ENCODE measurements at places on chromosomes 1 and 21.

GRCh38 chr1:246418565-246419312 lies 88.3 kb downstream of the SMYD3 start:
- DNase-seq, result no peak

GRCh38 chr1:244735404-244735803 lies 82.5 kb downstream of the DESI2 start:
- DNase-seq, result no peak

DNA sequence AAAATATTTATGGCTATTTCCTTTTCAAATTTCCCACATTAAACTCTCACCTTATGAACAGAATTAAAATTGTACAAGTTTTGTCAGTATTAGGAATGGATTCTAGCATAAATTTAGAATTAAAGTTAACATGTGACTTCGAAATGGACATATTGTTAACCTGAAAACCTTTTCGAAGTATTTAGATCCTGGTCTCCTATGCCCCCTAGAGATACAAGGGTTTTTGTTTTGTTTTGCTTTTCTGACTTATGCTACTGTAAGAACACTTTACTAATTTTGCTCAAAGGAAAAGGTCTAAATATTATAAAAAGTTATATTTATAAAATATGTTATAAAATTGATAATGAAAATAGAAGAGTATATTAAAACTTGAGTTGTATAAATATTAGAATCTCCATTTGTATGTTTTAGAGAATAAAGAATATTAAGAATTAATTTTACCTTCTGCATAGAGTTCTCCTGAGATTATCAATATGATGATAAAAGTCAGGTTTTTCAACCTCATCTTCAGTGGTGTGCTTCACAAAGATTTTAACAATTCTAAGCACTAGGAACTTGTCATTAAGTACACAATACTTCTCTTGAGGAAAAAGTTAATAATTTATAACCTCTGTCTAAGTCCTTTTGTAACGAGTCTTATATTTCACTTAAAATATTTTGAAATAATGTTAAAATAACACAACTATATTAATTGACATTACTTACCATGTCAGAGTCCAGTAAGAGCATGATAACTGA lies at the start of gene F13B:
TSS of gene F13B (minus strand) at position 542 of the 738 bp plus-strand sequence. CDS start at position 505, 37 bp downstream.
- DNase-seq, result no peak

DNA sequence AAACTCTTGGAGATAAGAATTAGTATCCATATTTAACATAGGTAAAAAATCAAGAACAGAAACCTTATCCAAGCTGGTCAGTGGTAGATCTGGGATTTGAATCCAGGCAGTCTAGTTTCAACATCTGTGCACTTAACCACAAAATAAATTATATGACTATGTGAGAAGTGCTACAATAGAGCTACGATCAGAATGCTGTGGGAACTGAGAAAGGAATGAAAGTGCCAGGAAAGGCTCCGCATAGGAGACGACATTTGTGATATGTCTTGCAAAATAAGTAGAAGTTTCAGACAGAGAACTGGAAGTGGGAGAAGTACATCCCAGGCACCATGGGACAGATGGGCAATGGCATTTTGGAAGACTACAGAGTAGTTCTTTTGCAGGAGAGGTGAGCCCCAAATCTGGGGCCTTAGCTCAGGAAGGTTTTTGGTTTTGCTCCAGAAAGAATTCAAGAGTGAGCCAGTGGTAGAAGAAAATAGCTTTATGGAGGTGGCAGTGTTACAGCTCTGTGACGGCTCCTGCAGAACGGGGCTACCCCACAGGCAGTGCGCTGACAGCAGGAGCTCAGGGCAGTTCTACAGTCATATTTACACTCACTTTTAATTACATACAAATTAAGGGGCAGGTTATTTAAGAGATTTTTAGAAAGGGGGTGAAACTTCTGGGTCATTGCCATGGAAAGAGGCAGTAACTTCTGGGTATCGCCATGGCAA lies 25.5 kb upstream of the GJA5 start:
- no peak for DNase-seq

DNA sequence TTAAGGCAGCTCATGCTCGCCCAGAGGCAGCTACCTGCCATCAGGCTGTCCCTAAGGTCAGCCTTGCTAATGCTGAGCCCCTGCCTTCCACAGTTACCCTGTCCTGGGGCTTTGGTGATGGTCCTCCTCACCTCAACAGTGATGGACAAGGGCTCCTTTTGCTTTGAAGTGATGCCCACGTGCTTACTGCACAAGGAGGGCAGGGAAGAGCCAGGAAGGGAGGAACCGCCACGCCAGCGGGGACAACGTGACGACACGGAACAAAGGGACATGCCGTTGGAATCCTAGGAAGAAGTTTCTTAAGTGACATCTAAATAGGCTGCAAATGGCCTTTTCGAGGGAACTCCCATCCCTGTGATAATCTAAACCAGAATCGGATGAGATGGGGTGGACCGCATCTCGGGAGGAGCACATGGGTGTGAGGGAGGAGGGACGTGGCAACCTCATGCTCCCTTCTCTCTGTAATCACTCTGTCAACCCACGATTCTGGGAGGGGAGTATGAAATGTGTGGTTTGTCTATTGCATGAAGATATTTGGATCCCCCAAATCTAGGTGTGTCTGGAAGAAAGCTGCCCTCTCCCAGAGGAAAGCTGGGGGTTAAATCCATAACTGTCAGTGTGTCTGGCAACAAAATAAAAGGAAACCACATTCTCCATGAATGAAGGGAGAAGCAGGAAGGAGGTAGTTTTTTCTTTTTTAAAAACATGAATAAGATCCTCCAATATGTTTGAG lies 110.9 kb upstream of the IRF2BP2 start:
- no peak for DNase-seq

Data from activated CD4-positive, alpha-beta T cell treated with anti-CD3 and anti-CD28 coated beads, Interleukin-2, Interleukin-4, amounts not matched to agents 100 ng/mL and 50 ng/mL, durations not matched to agents 16 hours and 8 hours (primary cell).